ENCODE measurements at places on chromosomes 12 and 14. TPM values are rescaled to one million over a fixed set of nuclear protein-coding genes. Genes with fewer than 3 reads are reported as not detected.

Gene ATL1
- 1.5 TPM for total RNA-seq

Gene ACOT4
- total RNA-seq, result 1.2 TPM

Gene OAS3
- 202 TPM for total RNA-seq

Gene NYNRIN
- 0.21 TPM for total RNA-seq

Gene SLC2A13
- total RNA-seq, result 5.4 TPM

DNA sequence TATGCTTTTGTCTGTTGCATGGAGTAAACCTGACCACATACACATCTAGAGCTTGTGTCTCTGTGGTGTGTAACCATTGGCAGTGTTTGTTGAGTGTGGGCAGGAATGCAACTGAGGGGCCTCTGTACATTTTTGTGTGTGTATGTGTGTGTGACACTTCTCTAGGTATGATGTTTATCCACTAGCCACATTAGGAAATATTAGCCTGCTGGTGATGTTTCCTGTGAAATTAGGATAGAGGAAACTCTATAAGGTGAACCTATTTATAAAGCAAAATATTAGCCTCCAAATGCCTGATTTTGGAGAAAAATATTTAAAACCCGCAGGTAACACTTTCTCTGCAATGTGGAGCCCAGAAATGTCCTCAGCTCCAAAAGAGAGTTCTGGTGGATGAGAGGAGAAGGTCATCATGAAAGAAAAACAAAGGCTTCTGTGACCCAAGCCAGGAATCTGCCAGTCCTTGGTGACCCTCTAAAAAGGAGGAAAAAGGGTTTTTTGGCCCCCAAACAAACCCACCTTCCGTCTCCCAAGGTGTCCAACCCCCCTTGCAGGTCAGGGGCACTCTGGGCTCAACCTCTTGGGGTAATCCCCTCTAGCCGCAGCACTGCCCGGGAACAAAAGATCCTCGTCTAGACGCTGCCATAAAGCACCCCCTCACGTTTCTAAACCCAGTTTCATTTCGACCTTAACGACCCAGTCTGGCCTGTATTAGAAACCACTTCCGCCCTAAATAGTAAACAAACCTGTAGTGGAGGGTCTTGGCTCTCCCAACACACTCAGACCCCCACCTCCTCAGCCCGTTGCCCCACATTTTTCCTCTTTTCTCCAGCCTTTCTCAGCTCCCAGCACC is 3.1 kb upstream of the HOTAIR start:
- no peak for DNase-seq
- H3K4me3 ChIP-seq, result no peak overlapping the region
- H3K36me3 ChIP-seq, result peaks cover 10% of the 10 kb centered on the region

- no peaks in the 10 kb centered on the region for H3K36me3 ChIP-seq
- no peaks in the 10 kb centered on the region for H3K27me3 ChIP-seq
Measured at GRCh38 chr12:103387385-103387784, 108.4 kb downstream of the C12orf42 start.

DNA sequence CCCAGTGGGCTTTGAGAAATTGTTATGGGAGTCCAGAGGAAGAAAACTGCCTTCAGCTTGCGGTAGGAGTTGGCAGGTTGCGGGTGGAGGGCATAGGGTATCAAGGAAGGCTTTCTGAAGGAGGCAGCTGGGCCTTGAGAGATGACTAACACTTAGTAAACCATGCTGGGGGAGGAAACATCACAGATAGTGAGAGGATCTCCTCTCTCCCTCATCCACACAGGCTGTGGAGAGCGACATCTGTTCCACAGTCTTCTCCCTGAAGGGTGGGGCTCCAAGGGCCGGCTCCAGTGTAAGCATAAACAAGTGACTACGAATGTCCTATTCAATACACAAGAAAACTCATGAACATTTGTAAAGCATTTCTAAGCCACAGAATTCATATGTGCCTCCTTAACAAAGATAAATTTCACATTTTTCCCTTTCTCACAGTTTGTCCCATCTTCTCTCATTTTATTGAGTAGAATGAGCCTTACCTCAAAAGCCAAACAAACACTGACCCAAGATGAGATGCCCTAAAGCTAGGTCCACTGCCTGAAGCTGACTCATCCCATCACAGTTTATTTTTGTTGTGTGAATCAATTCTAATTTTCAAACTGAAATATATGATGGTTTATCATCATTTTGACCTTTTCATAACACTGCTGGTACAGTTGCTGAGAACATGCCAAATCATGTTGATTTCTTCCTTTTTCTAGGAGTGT is 227.9 kb downstream of the SLC25A21 start:
- no peak overlapping the region for H3K27ac ChIP-seq
- no peak for DNase-seq
- H3K36me3 ChIP-seq, result no peaks in the 10 kb centered on the region
- H3K4me3 ChIP-seq, result no peak overlapping the region

- no peak overlapping the region for H3K4me3 ChIP-seq
- H3K36me3 ChIP-seq, result peaks cover 6% of the 10 kb centered on the region
- no peak for DNase-seq
- H3K4me1 ChIP-seq, result peaks cover 22% of the 10 kb centered on the region
Measured at GRCh38 chr12:119594772-119595445, 1.3 kb downstream of the TMEM233 start.

- H3K27me3 ChIP-seq, result no peaks in the 10 kb centered on the region
- peaks cover 70% of the 10 kb centered on the region for H3K4me1 ChIP-seq
- H3K27ac ChIP-seq, result peak overlapping the region; percentile 80
- DNase-seq, result no peak
- H3K4me3 ChIP-seq, result no peak overlapping the region
- peaks cover 12% of the 10 kb centered on the region for H3K36me3 ChIP-seq
Measured at GRCh38 chr14:87995500-87996290, 2.7 kb upstream of the GALC start.

GRCh38 chr12:26119391-26119989 is 5.3 kb downstream of the BHLHE41 start:
- H3K27ac ChIP-seq, result no peak overlapping the region
- no peak for DNase-seq
- no peaks in the 10 kb centered on the region for H3K36me3 ChIP-seq
- no peak overlapping the region for H3K4me3 ChIP-seq

Measured in activated CD8-positive, alpha-beta T cell treated with anti-CD3 and anti-CD28 coated beads, Interleukin-2, amount 10 ng/mL, durations not matched to agents 7 days and 5 days (primary cell).